NCI-H510A (cell line): ENCODE measurements at places on chromosomes 7 and 10.

DNA sequence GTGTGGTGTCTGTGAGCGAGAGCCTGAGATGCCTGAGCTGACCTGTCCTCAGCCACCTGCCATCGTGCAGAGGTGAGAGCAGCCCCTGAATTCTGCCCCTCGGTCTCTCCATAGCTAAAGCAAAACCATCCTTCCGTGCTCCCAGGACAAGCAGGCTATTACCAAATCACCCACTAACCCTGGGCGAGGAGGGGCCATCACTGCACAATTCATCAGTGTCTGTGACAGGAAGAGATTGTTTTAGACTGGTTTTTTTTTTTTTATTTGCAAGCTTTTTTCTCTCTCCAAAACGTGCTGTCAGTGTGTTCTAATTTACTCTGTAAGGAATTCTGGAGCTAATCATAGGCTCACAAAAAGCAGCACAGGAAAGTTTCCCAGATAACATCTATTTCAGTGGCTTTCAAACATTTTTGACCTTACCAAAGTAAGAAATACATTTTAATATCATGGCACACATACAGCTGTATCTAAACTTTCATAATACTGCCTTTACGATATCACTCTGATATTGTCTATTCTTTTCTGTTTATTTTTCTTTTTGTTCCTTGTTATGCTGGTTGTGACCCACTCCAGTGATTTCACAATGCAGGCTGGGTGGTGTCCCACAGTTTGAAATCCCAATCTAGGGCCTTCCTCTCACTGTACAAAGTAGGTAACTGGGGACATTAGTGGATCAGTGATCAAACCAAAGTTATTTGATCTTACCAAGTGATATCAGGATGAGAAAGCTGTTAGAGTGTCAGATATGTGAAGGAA lies 62.8 kb downstream of the EGFR start:
- no peak for DNase-seq

GRCh38 chr7:36852017-36852416 lies 127.7 kb upstream of the AOAH start:
- DNase-seq = no peak

- no peak for DNase-seq
Observed at GRCh38 chr7:152541892-152542291, 106.1 kb upstream of the KMT2C start.

GRCh38 chr7:117493460-117493859 lies 13.6 kb downstream of the CFTR start:
- DNase-seq = no peak

DNA sequence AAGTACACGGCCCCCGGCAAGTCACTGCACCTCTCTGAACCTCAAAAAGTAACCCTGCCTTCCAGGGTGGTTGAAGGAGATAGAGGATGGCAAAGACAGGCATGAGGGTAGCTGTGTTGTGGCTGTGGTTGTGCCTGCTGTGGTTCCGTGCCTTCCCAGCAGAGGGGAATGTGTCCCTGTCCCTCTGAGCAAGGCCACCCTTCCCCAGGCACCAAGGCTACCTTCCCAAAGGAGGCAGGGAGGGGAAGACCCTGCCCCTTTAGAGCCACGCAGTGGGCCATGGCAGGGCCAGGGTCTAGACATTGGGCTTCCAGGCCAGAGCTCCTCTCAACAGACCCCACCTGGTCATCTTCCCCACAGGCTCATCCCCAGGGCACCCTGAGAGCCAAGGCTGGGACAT lies 18.8 kb downstream of the CRHR2 start:
- no peak for DNase-seq

GRCh38 chr7:20562461-20562860 lies 53.0 kb upstream of the ABCB5 start:
- DNase-seq = no peak

- no peak for DNase-seq
Observed at GRCh38 chr7:91459539-91459938, 195.3 kb downstream of the FZD1 start.

GRCh38 chr7:10677211-10677610 lies 296.5 kb upstream of the PHF14 start:
- DNase-seq = no peak

DNA sequence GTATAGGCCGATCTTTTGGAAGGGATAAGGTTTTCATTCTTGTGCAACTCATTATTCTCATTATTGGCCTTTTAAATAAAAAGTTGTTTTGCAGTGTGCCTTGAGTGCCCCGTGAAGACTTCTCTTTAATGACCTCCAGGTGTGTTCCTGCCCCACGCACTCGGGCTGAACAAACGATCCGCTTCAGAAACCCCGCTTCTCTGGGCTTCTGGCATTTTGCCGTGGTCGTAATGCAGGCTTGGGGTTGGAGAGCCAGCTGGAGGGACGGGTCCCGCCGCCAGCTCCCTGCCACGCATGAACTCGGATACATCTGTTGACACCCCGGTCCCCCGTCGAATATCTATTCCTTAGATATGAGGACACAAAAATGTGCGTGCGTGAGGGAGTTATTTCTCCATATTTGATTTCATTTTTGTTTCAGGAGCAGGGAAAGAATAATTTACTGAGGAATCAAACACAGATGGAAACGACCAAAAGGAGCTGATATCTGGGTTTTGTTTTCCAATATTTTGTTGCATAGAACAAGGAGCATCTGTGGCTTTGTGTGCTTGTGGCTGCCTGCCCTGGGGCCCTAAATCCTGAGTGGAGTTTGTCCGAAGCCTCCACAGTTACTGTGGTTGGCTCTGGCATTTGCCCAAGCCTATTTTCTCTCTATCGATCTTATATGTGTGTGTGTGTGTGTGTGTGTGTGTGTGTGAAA lies 17.0 kb upstream of the TTYH3 start:
- no peak for DNase-seq

DNA sequence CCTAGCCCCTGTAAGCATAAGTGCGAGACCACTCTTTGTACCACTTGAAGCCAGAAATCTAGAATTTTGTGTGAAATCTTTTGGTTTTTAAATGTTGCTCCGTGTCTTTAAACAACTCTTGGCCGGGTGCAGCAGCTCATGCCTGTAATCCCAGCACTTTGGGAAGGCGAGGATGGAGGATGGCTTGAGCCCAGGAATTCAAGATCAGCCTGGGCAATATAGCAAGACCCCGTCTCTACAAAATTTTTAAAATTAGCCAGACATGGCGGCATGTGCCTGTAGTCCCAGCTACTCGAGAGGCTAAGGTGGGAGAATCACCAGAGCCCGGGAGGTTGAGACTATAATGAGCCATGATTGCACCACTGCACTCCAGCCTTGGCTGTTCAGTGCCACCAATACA lies 4.4 kb upstream of the SLF2 start:
- no peak for DNase-seq

GRCh38 chr10:51897560-51897959 lies 198.2 kb upstream of the CSTF2T start:
- no peak for DNase-seq

- DNase-seq = no peak
Observed at GRCh38 chr10:32377458-32378259, 30.7 kb upstream of the EPC1 start.

DNA sequence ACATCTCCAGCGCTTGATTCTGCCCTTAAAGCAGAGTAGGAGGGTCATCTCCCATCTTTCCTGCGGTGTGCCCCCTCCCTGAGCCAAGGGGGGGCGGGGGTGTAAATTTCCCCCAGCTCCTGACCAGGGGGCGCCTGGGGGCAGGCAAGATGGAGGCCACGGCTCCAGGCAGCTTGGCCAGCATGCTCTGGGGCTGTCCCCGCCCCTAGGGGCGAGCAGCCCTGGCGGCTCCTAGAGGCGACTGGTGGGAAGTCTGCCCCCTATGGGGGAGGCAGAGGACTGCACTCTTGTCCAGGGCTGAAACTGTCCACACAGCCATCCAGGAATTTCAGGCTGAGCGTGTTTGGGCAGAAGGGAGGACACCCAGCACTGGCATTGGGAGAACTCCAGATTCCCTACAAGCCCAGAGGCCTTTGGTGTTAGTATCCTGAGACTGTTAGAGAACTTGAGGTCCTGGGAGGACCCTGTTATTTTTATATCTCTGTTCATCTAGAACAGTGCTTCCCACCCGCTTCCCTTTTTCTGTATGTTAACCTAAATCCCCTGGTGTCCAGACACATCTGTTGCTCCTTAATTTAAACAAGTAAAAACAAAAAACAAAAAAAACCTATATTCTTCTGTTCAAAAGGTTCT lies 4.6 kb downstream of the STRA8 start:
- DNase-seq = no peak

DNA sequence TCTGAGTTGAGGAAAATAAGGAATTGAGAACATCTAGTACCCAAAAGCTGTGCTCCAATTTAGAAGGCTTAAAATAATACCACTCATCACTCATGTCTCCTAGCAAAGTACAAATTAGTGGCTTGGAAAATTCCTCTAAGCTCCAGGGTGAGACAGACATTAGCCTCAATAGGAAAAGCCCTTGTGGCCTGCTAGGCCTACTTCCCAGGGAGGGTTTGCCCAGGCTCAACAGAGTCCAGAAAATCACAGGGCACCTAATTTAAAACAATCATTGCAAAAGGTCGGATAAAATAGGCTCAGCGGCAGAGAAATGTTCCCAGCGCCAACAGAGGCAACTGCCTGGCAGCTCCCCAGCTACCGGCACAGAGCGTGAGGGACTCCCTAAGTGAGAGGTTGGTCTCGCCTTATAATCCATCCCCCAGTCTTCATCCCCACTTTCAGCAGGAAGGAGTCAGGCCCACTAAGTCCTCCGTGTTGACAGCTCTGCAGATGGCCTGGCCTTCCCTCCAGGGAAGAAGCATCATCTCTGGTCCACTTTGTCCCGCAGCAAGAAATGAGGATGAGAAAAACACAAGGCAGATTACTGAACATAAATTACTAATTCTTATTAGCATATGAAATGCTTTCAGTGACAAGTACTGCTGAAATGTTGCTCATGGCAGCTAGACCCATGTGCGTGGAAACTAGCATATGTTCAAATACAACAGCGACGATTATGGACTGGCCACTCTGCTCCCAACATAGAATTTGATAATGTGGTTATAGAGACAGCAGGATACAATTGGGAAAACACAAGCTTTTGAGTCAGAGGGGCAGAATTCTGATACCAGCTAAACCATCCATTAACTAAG lies 1177.7 kb upstream of the AUTS2 start:
- no peak for DNase-seq

DNA sequence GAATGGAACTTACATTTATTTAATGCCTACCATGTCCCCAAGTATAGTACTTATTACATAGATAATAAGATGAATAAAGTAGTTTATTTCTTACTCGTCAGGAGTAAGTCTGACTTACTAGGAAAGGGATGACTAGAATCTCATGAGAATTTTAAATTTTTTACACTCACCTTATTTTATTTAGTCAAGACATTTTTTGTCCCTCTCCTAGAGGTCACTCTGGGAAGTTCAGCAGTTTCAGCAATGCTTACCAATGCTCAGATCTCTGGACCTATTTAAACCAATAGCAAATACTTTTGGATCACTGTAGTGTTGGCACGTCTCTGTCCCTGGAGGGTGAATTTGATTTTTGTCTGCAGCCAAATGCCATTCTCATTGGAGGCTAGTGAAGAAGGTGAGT lies 10.7 kb upstream of the ACTA2 start:
- DNase-seq = no peak

GRCh38 chr7:22793593-22794462 lies 28.8 kb downstream of the TOMM7 start:
- DNase-seq = no peak

- no peak for DNase-seq
Observed at GRCh38 chr10:102001435-102002068, 54.4 kb downstream of the ARMH3 start.

DNA sequence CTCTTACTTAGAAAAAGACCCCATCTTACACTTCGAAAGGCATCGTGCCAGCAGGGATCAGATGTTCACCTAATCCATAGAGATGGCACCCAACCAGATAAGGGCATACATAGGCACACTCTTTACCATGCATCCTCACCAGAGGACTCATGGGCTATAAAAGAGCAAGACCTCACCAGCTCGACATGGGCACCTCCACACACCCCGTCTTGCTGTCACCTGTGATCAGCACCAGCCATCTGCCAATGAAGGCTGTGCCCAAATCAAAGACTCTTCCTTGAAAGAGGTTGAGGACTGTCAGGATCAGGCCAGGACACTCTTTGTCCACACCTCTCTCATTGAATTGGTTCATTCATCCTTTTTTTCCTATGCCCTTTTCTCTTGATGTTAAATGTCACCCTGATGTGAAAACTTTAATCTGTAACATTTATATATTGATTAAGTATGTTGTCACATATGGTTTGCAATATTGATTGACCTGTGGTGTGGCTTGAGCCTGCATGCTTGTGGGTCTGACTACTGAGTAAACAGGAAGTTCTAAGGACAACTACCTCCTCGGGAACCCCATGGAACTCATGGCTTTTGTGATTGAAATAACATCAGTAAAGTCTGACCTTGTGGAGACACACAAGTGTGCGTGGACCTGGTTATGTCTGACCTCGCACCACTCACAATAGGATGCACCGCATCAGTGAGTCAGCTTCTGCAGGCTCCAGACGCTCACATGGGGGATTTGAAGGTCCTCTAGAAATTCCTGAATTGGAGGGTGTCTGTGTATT lies 75.5 kb downstream of the HTR5A start:
- DNase-seq = no peak

DNA sequence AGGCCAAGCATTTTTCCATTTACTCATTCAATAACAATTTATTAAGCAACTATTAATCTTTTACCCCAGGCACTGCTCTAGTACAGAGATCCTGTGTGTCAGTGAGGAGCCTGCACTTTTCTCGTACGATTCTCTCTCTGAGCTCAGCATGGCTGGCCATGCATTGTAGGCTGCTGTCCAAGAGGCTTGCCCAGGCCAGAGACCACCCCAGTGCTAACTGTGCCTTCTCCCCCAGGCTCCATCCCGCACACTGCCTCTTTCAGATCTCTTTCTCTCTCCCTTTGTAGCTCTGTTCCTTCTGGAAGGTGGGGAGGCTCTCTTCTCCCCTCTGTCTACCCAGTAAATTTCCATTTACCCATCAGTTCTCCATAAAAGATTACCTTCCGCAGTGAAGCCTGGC lies 101.0 kb upstream of the IKZF1 start:
- DNase-seq = no peak

DNA sequence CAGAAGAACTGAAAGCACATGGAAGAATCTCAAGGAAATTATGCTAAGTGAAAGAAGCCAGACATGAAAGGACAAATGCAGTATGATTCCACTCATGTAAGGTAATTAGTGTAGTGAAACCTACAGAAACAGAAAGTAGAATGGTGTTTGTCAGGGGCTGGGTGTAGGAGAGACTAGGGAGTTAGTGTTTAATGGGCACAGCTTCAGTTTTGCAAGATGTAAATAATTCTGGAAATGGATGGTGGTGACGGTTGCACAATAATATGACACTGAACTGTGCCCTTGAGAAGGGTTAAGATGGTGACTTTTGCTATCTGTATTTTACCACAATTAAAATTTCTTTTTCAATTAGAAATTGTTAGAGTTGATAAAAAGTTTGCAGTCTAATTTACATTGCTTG lies 157.3 kb upstream of the ADCY1 start:
- no peak for DNase-seq
